ENCODE measurements at places on chromosomes 3 and 15.
A peak's percentile ranks its signal among the peaks of the same experiment; 100 is the strongest.

GRCh38 chr3:53753518-53754183, 92.6 kb downstream of the CHDH start:
- DNase-seq = no peak

DNA sequence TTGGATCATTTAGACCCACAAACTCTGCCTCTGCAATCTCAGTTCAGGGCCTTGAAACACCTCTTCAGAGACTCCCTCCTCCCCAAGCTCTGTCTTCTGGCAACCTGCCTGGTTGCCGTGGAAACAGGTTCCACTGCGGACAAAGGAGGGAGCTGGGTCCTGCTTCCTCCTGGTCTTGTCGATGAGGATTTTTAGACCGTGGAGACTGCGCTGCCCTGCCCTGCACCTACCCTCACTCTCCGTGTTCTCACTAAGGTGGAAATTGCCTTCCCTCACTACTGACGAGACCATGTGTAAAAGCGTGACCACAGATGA, at the start of gene RTP1:
Gene RTP1, plus strand, starts transcription at position 152 of the 315 bp plus-strand sequence. Its CDS starts 30 bp downstream, at position 182.
- no peak for DNase-seq

DNA sequence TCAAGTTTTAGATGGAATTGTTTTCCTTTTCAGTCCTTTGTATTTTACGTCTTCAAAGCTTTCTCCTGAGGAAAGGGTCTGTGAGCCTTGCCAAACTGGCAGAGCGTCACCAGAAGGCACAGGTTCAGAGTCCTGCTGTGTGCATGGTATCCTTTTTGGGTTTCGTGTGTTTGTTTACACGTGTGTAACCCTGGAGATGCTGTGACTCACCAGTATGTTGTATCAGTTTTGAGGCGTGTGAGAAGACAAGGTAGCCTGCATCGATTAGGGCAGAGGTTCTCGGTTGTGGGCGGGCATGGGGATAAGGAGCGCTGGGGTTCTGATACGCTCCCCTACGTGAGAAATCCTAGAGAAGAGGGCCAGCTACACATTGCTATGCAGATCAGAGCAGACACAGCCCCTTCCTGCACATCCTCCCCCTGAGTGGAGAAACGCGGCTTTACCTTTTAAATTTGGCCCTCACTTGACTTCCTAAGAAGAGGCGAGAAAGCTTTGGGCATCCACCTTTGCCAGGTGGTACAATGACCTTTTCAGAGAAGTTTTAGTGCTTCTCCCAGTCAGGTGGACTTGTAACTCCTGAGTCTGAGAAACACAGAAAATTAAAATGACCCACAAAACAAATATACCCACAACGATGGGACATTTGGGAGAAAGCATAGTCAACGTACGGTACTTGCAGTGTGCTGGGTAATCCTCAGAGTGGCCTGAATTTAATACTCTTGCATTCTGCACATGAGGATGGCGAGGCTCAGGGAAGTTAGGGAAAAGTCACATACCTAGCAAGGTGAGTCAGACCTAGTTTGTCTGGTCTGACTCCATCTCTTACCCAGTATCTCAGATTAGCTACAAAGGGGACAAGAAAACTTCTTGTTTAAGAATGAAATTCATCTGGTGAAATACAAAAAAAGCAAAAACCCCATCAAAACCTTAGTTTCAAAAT, 38.1 kb downstream of the TRAK1 start:
- DNase-seq = no peak

GRCh38 chr3:114718898-114719210, 425.0 kb downstream of the TIGIT start:
- no peak for DNase-seq

GRCh38 chr3:166471074-166471767, 634.0 kb upstream of the BCHE start:
- DNase-seq = no peak

DNA sequence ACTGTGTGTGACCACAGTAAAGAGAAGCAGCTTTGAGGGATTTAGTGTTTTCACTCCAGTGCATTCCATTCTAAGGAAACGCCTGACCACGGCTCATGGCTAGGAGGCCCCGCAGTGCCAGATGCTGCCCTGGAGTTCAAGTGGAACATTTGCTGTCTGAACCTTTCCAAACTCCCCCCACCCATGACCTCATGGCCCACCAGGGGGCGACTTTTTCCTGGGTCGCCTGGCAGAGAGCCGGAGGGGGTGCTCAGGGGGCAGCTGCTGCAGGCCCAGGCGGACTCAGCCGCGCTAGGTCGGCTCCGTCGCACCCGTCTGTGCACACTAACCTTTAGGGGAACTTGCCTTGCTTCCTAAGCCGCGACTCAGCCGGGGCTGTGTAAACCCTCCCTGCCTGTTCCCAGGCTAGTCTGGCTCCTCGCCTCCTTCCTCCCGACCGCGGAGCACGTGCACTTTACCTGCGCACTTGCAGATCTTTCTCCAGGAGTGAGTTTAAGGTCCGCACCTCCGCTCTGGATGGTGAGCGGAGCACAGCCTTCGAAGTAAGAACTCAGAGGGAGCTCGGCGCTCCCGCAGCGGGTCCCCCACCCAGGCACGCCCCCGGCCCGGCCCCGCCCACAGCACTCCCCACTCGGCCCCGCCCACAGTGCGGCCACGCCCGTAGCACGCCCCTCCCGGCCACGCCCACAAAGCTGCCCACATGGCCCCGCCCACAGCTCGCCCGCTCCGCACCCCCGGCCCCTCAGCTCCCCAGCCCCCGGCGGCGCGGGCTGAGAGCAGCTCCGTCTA, at the start of gene OCA2:
Gene OCA2, minus strand, starts transcription at position 550 of the 789 bp plus-strand sequence. CDS start 17,441 bp downstream, outside the sequence.
- DNase-seq = peak; percentile 32

GRCh38 chr15:69161079-69161877, 843 bp downstream of the GLCE start:
- DNase-seq = no peak

GRCh38 chr3:47420511-47421484, 40.0 kb downstream of the PTPN23 start:
- DNase-seq = peak; percentile 94

DNA sequence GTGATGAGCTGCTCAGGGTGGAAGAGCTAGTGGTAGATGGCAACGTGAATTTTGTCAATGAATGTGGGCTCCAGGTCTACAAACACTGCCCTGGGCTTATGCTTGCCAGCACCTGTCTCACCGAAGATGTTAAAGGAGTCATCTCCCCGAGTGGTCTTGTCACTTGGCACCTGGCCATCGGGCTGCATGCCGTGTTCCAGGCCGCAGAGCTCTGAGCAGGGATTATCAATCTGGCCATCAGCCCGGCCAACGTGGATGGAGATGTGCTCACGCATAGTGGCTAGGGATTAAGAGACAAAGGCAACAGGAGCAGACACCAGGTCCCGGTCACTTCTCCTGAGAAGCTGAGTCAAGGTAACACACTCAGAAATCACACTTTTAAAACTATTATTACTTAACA, 54.8 kb upstream of the ACTC1 start:
- DNase-seq = no peak

- DNase-seq = no peak
Measured at GRCh38 chr3:38094999-38095398, 41.9 kb downstream of the ACAA1 start.

DNA sequence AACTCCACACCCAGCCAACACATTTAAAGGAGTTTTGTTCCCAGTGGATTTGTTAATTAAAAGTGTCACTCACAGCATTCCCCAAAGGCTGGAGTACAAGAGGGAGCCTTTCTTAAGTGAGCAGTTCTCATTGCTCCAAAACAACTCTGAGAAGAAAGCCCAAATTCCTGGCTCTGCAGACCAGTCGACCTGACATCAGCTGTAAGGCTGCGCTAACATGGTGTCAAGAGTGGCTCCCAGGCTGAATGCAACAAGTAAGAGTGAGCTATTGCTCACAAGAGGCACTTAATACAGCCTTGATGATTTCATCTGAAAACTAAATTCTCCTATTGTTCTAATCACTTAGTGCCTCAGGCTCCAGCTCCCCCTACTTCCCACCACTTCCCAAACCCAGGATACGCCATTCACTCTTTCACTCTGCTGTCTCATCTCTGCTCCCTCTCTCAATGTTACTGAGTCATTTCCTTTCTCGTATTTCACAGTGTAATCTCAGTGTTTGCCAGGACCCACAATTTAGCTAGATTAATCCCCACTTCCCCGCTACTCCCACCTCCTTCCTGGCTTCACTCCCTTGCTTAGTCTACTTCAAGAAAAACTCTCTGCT, 81.8 kb downstream of the WWTR1 start:
- DNase-seq = peak; percentile 3

GRCh38 chr3:177295116-177295515, 97.8 kb upstream of the TBL1XR1 start:
- no peak for DNase-seq

DNA sequence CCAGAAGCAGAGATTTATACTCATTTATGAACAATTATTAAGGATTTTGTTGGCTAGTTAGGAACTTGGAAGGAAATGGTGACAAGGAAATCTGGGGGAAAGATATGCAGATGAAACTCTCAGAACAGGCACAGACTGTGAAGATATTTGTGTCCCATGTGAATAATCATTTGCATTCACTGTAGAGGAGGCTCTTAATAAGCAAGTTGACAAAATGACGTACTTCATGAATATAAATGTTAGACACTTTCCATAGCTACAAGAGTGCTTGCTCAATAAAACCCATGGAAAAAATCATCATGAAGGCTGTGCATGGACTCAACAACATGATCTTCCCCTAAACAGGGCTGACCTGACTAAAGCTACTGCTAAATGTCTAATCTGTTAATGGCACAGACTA, 59.7 kb downstream of the MAP4 start:
- no peak for DNase-seq

DNA sequence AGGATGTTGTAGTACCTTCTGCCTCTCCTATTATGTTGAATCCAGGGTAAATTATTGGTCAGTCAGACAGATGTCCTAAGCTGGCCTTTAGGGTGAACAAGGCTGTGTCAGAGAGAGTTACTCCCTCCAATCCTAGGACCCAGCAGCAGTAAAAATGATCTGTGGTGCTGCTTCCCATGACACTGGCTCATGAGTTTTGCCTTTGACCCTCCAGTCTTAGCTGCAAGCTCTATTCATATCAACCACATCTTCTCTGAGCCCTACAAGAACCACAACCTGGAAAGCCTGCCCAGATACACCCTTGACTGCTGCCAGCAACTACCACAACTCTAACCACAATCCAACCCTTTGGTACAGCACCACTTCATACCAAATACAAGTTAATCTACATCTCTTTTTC, 27.2 kb upstream of the PHLDB2 start:
- DNase-seq = peak; percentile 22

- DNase-seq = peak; percentile 77
Measured at GRCh38 chr3:12948891-12949711, 107.7 kb upstream of the RPL32 start.

DNA sequence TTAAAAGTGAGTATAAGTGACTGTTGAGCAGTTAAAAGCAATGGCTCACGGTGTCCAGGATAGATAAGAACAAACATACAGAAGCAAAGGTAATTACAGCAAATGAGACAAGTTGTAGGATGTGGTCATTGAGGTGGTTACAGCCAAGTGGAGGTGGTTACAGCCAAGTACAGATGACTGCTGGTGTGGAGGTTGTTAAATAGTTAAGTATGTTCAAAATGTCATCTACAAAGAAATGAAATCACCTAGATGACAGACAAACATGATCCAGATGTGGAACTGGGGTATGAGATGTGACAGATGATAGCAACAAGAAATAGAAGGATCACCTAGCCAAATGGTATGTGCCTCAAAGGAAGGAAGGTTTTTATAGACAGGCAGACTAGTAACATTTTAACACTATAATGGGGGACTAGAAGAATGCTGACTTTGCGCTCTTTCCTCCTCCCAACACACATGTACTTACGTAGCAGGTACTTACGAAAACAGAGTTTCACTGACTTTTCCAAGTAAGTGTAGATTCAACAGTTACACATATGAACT, 6.8 kb upstream of the ANKRD28 start:
- no peak for DNase-seq

DNA sequence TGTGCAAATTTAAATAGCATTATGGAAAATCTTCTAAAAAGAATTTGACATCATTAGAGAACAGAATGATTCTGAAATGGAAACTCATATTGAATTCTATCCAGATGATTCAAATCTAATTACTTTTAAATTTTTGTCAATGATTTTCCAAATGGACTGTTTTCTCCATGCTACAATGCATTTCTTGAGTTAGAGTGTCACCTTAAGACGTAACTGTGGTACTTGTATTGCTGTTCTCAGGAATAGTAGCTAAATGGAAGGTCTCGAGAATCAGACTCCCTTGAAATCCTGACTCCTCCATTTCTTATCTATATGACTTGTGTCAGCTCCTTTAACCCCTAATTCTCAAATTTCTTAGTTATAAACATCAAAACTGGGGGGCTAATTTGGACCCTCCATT, 102.3 kb downstream of the P2RY1 start:
- DNase-seq = no peak

- no peak for DNase-seq
Measured at GRCh38 chr15:44102675-44103254, 92.3 kb downstream of the FRMD5 start.

DNA sequence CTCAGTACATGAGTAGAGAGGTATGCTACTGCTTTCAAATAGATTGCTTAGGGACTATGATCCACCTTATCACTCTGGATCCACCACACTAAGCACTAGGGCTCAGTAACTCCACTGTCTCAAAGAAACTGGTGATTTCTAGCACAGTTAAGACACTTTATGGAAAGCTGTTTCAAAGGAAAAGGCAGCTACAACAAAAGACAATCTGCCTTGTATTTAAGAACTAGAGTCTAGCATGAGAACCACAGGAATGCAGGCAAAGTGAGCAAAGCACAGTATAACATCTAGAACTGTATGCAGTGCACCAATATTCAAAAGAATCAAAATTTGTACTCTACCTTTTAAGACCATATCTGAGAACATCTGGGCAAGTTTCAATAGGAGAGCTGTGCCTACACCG, 17.9 kb downstream of the TFRC start:
- DNase-seq = no peak

- no peak for DNase-seq
Measured at GRCh38 chr3:19972054-19972453, 25.2 kb downstream of the RAB5A start.

DNA sequence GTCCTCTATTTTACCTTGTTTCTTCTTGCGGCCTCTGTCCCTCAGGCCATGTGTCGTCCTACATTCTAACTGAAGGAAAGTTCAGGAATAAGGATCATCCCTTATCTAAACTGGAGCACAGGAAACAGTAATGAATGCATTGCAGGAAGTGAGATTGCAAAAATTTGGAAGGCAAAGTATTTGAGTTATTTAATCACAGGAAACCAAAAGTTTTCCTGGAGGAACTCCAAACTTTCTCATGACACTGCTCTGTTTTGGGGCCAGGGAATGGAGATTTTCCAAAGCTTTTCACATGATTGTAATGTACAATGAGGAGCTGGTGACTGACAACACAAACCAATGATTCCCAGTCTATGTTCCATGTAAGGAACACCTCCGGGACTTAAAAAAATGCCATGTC, 57.8 kb upstream of the PLSCR4 start:
- DNase-seq = no peak

- DNase-seq = no peak
Measured at GRCh38 chr15:101482526-101483371, 6.8 kb downstream of the PCSK6 start.

DNA sequence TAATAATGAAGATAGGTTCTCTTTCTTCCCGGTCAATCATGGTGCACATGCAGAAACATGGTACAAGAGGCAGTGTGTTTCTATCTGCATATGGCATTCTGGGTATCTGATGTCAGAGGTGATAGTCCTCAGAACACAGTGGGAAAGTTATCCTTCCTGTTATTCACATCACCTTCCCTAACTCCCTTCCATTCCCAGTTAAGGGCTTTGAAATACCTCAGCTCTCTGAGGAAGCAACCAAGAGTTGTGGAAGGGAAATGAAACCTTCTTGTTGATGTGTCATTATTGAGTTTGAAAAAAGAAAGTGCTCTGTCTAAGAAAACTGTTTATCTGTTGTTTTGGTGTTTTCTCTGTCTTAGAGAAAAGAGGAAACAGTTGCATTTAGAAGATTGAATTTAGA, 21.9 kb upstream of the P2RY13 start:
- peak; percentile 68 for DNase-seq
